ENCODE measurements at places on chromosomes 1 and 21. TPM values are rescaled to one million over a fixed set of nuclear protein-coding genes. Genes with fewer than 3 reads are reported as not detected.

DNA sequence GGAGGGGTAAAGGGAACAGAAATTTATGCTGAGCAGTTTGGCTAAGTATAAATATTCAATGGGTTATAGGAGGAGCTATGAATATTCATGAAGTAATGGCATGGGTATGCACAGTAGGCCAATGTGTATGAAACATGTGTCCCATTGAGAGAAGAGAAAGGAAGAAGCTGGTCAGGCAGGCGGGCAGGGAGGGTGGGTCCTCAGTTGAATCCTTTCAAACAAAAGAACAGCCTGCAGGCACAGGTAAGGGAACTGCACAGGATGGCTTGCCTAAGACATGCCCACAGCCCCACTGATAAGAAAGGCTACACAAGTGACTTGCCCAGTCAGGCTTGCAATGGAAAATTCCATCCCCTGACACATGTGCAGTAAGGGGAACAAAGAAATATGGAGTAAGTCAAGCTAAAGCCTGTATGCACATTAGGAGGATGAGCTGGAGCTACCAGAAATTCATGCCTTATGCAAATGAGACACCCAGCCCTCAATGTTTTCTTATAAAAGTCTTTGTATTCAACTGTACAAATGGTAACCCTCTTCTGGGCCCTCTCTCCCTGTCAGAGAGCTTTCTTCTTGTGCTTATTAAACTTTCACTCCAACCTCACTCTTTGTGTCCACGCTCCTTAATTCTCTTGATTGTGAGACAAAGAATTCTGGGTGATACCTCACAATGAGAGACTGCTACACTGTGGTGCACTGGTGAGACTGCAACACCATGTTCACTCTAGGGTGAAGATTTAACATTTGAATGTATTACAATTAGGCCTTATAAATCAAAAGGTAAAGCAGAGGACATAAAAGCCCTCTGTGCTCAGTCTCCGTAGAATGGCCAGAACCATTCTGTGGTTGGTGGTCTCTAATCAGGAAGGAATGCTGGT, 96.5 kb downstream of the ATP1B1 start:
- no peak for DNase-seq

DNA sequence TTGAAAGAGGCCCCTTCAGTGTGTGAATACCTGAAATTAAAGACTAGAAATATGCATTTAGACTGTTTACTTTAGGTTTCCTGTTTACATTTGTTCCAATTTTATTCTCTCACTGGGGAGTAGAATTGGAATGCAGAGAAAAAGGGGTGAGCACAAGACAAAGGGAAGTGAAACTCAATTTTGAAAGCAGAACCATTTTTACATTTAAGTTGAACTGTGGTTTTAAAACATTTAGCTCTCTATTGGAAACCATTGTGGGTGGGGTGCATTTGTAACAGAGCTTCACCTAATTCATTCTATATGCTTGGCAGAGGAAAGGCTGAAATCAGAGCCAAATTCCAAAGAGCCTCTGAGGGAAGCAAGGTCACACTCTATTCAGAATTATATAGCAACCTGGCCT, 235.3 kb upstream of the C1orf105 start:
- DNase-seq, result no peak

PADI3 gene
- total RNA-seq, result not detected

- DNase-seq, result no peak
These were observed 39.0 kb downstream of the MRPL39 start for GRCh38 chr21:25568246-25568645.

MAEL gene
- not detected for total RNA-seq

- DNase-seq, result no peak
These were observed 9.2 kb downstream of the DEGS1 start for GRCh38 chr1:224192082-224192788.

ADGRL4 gene
- total RNA-seq, result not detected

GRCh38 chr1:201606096-201606495, 67.2 kb downstream of the NAV1 start:
- DNase-seq, result no peak

DNA sequence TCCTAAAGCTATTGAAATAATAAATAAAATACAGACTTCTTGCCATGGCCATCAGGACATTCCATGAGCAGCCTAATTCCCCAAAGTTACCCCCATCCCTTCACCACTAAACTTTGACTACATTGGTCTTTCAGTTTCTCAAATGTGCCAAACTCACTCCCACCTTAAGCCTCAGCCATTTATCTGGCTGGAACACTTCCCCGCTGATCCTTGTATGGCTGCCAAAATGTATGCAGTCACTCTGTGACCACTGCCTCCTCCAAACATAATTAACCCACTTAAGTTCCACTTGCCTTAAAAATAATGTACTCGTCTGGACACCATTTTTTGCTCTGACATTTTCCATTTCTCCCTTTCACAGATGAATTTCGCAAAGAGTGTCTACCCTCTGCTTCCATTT, 407.4 kb downstream of the NTNG1 start:
- no peak for DNase-seq

- DNase-seq, result no peak
These were observed 37.1 kb downstream of the LHX4 start for GRCh38 chr1:180267211-180267561.

MTARC1 gene
- not detected for total RNA-seq

GRCh38 chr1:18581420-18581880, 49.2 kb upstream of the PAX7 start:
- no peak for DNase-seq

DNA sequence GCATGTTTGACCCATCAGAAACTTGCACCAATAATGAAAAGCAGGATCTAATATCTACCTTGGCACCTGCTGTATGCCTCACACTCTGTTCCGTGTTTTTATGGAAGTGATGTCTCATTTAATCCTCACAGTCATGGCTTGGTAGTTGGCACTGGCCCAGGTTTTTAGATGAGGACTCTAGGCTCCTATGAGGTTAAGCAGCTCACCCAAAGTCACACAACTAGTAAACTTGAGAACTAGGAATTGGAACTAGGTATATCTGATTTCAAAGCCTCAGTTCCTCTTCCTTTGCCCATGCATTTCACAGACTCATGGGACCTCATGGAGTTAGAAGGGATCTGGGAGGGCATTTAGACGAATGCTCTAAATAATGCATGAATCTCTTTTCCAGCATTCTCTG, 21.3 kb upstream of the TARBP1 start:
- DNase-seq, result no peak

All from T-helper 17 cell (primary cell).